ENCODE measurements at places on chromosomes 4 and X. TPM values are rescaled to one million over a fixed set of nuclear protein-coding genes. Genes with fewer than 3 reads are reported as not detected.

DNA sequence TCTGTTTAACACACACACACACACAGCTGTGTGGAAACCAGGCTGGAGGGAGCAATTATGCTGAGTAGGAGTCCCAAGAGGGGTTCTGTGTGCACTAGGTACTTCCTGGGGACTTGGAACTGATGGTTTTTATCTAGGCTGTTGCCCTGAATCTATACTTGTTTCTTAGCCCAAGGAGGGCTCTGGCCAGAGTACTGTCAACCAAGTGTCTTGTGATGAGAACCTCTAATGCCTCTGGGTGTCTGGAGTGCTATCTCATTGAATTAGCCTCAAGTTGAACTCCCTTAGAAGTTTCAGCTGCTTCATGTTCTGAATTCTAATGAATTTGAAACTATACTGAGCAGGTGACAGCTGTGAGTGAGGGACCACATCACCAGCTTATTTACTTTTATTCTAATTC, 16.6 kb downstream of the ARHGAP24 start:
- no peak for DNase-seq

Gene BEX1
- 52.2 TPM for total RNA-seq

GRCh38 chr4:87019898-87020297, 85.1 kb downstream of the AFF1 start:
- no peak for DNase-seq

GRCh38 chr4:122914292-122914904, 8.0 kb downstream of the NUDT6 start:
- no peak for DNase-seq

Gene SLITRK2
- total RNA-seq = 0.12 TPM

Gene DKK2
- not detected for total RNA-seq

DNA sequence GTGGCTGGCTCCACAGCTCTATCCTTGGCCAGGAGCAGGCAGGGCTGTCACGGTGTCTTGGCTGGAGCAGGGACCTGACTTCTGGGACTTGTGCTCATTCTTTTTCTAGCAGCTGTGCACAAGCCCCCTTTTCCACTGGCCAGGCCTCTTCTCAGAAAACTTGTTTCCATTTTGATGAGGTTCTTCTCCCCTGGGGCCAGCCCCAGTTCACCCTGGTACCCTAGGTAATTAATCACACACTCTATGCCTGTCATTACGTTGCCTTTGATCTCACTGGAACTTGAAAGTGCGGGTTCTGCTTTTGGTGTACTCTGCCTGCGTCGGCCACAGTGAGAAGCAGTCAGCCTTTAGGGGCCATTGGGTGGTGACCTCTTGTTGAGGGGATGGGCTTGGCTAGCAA, 26.6 kb downstream of the DRD5 start:
- no peak for DNase-seq

Gene MAGEA4
- not detected for total RNA-seq

DNA sequence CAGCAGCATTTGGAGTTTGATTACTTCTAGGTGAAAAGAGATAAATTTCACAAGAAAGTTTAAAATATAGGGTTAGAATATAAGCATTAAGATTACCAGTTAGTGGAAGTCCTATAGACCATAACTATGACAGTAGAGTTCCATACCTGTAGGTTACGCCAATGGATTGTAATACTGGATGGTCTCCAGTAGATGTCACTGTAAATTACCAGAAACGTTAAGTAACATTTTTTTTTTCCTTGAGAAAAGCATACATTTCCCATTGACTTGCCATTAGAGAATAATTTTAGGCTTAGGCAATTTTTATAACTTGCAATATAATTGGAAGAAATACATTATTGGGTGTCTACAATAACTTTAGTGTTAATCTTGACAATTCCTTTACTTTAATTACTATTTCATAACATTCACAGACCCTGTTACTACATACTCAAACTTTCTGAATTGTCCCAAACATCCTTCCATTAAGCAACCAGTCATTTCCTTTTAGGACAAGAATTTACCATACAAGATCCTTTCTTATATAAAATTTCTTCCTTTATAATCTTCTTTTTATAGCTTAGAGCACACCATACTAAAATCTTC, 304.1 kb upstream of the TECRL start:
- DNase-seq = peak; percentile 23

Gene SPANXN3
- total RNA-seq = not detected

Gene DRP2
- total RNA-seq = 2.2 TPM

DNA sequence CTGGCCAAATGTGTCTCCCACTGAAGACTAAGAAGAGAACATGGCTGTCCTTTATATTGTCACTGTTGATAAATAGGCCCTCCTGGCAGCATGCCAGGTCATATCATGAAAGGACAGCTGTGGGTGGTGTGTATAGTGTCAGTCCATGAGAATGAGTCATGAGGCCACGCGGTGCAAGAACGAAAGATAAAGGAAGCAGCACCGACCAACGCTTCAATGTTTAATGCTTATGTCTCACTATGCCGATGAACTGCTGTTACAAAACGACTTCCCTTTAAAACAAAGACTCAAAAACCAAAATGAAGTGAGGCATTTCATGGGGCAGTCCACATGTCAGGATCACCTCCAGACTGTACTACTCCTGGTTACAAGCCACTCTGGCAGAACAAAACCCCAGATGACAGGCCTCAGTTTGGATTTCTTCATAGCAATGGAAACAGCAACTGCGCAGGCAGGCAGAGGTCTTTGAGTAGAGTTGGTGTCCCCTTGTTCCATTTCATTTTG, 5.2 kb upstream of the TCEANC start:
- no peak for DNase-seq

- DNase-seq = no peak
These were observed 85.7 kb downstream of the TET2 start for GRCh38 chr4:105232374-105232773.

- DNase-seq = no peak
These were observed 2123.1 kb upstream of the TENM3 start for GRCh38 chr4:180120068-180120467.

- DNase-seq = no peak
These were observed 522.2 kb upstream of the NR3C2 start for GRCh38 chr4:148964456-148964855.

DNA sequence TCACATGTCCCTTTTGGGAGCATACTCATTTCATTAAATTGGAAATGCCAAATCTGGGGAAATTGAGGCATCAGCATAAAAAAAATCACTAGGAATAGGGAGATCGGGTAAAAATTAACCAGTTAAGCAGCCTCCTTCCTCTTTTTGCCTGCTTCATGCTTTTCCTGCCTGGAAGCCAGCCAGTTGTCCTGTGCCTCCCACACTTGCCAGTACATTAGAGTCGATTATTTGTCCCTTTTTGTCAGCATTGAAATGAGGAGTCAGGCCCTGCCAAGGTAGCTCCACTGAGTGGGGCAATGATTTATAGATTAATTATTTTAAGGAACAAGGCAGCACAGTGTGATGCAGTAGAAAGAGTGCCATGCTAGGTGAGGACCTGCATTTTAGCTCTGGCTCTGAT, 55.3 kb downstream of the SH2D1A start:
- DNase-seq = no peak

Gene AKAP14
- total RNA-seq = not detected

DNA sequence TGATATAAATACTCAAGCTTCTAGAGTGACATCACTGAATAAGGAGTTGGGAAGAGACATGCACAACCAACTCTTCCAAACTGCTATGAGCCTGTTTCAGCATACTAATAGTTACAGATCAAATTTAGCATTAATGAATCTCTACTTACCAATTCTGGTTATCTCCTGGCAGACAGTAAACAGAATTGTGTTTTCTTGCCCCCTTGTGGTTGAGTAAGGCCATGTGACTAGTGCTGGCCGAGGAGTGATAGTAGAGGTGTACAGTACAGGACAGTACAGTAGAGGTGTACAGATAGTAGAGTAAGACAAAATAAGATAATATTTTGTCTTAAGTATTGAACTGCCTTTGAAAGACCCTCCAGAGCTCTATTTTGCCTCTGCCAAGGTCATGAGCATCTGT, 681.4 kb downstream of the GABRG1 start:
- peak; percentile 47 for DNase-seq

- peak; percentile 38 for DNase-seq
These were observed 65.3 kb downstream of the EGF start for GRCh38 chr4:109977854-109978501.

DNA sequence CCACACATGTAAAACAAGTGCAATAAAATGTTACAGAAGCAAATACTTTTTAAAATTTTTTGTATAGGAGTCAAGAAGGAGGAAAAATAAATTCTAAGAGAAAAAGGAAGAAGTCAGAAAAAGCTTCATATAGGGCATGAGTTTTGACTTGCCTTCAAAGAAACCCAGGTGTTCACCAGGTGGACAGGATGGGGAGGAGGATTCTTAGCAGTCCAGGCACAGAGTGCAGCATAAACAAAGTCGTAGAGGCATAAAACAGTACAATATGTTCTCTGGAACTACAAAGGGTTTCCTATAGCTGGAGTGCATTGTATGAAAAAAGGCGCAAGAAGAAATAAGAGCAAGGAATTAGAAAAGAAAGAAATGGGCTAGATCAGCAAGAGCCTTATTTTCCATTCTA, 1.9 kb upstream of the SCFD2 start:
- DNase-seq = no peak

Gene STEEP1
- 53.5 TPM for total RNA-seq

DNA sequence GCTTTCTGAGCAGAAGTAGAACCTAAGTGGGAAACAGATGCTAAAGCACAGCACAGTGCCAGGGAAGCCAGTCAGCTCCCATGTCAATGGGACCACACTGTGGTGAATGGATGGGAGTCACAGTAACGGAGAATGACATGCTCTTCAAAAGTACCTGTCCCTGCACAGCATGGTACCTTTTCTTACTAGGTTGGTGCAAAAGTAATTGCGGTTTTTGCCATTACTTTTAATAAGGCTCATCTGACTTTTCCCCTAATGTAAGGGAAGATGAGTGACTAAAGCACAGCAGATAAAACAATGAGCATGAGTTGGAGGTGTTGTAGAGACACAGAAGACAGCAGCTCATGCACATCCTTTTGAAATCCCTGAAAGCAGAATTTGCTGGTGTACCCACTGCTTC, 62.3 kb downstream of the CCNG2 start:
- DNase-seq = no peak
